ENCODE measurements at places on chromosomes 5 and 9.

DNA sequence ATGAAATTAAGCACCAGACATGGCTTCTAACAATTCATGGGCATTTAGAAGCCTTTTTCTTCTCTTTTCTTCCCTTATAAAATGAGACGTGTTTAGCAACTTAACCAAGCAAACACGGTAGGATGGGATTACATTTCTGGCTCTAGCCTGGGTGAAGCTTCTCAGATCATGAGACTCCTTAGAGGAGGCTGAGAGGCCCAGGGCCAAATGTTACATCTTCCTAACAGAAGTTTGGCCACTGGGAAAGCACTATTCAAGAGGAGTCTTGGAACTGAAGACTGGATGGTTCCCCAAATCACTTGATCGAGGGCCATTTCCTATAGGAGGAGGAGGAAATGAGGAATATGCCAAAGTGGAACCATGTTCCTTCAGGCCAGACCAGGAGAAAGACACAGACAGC, 1.9 kb downstream of the GABRP start:
- no peak for DNase-seq

DNA sequence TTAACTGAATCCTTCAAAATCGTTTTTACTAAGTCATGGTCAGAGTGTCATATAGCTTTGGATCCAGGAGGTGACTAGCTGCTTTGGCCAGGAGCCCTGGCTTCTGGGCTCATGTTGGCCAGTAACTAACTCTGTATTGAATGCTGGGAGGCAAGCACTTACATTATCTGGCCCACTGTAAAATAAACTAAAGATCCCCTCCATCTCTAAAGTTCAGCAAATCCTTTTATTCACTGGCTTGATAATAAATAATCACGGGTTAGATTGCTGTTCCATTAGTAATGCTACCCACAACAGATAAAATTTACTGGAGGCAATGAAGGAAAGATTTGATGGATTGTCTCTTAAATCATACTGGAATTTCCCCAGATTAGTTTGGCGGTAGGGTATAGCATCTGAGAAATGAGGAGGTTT, 382.2 kb upstream of the TLE4 start:
- DNase-seq, result no peak

GRCh38 chr5:129768735-129769134, 20.8 kb downstream of the MINAR2 start:
- no peak for DNase-seq

GRCh38 chr5:65695896-65696295, 26.0 kb downstream of the SGTB start:
- no peak for DNase-seq

- DNase-seq, result no peak
These were observed 255.2 kb downstream of the SGCD start for GRCh38 chr5:156582193-156582598.

- no peak for DNase-seq
These were observed 126.4 kb downstream of the LPAR1 start for GRCh38 chr9:110911659-110912418.

GRCh38 chr5:128317481-128317880, 220.6 kb downstream of the FBN2 start:
- DNase-seq, result no peak
